Activated naive CD8-positive, alpha-beta T cell treated with anti-CD3 and anti-CD28 coated beads, Interleukin-2, amount 10 ng/mL, durations not matched to agents 7 days and 5 days (primary cell): ENCODE measurements at places on chromosomes 4 and X.

DNA sequence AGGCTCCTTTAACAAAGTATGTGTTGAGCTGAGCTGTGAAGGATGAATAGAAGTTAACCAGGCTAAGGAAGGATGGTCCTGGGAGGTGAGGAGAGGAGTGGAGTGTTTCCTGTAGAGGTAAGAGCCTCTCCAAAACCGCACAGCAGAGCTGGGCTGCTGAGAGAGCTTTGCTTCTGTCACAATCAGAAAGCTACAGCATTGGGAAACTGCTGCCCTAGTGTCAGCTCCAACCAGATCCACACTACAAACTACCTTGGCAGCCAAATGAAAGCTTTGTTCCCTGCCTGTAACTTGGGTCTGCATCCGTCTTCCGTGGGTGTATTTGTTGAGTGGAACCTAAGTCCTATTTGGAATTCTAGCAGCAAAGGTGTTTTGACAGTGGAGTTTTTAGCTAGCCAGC lies 91.8 kb downstream of the REPS2 start:
- no peak for DNase-seq

DNA sequence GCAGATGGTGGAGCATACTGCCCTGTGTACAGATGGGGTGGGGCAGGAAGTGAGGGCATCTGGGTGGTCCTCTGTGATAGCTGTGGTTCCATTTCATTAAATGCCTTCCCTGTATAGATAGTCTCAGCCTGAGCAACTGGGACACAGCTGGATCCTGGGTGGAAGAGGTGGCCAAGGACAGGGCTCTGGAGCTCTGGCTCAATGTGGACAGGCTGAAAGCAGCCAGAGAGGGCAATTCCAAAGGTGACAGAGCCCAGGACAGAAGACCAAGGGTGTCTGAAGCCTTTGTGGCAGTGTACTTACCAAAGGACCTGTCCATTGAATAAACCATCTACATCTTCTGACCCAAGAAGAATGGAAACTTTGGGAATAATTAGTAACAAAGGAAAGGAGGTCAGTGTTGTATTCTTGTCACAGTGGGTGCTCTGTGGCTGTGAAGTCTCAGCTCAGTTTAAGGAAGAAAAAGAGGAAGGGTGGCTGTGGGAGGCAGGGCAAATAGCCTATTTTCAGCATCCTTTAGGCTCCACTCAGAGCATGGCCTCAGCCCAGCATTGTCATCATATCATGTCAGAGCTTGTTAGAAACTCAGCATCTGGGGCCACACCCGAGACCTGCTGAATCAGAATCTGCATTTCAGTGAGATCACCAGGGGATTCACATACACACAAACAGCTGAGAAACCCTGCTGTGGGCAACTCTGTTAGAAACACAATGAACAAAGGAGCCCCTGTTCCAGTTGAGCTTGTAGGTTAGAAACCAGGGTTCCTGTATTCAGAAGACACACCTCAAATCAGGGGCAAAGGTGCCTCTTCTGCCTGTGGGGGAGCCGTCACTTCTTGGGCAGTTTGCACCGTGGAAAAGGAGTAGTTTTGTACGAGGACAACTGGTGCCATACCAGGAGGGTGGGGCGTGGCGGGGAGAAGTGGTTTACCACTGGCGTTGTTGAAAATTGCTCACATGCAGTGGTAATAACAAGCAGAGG lies 168.6 kb downstream of the PTTG2 start:
- DNase-seq = peak; percentile 40

- no peak for DNase-seq
Observed at GRCh38 chr4:68129793-68130192, at the start of gene TMPRSS11F. Gene TMPRSS11F (minus strand): TSS chr4:68129869. CDS start chr4:68129820, 49 bp downstream.

GRCh38 chr4:139299536-139299935 lies 1.8 kb upstream of the NAA15 start:
- DNase-seq = no peak

- no peak for DNase-seq
Observed at GRCh38 chr4:151227731-151228130, 49.2 kb upstream of the PRSS48 start.

- DNase-seq = no peak
Observed at GRCh38 chr4:187000281-187000680, 276.6 kb upstream of the FAT1 start.
